ENCODE measurements at places on chromosomes 7 and 10. TPM values are rescaled to one million over a fixed set of nuclear protein-coding genes. Genes with fewer than 3 reads are reported as not detected.

GRCh38 chr7:125074141-125074540 lies 144.5 kb upstream of the POT1 start:
- no peak for DNase-seq

Gene DLX5
- not detected for total RNA-seq

DNA sequence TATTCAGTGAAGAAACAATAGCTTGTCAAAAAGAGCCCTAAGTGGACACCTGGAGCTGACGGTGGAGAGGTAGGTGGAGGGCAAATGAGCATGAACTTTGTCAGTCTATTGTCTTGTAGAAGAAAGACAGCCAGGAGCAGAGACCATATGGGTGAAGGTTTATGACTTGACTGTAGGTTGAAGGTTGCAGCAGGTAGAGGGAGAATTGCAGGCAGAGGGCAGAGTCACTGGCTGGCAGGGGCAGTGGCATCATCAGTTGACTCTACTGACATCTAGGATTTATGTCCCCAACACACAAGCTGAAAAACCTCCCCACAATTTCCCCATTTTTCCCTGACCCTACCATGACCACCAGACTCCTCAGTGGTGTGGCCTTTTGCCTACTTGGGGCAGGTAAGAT lies 243.6 kb upstream of the PRSS58 start:
- DNase-seq = no peak

- DNase-seq = no peak
Observed at GRCh38 chr7:136342251-136342650, 365.1 kb upstream of the MTPN start.

- no peak for DNase-seq
Observed at GRCh38 chr7:102991077-102991539, 78.3 kb downstream of the LRRC17 start.

DNA sequence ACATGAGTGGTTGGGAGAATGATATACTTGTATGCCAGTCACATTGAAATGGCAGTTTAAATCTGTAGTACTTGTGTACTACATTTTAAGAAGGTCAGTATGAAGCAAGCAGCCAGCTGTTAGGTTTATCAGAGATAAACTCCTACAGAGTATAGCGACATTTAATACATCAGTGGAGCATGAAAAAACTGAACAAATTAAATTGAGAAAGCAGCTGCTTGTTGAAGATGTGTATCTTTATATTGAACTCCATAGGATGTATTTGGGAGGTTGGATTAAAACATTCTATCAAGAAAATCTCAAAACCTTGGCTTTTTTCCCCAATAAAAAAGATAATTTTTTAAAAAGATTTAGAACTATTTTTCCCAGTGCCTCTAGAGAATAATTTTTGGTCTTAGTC lies 47.8 kb downstream of the PHF14 start:
- no peak for DNase-seq

GRCh38 chr7:147079083-147079482 lies 962.5 kb downstream of the CNTNAP2 start:
- no peak for DNase-seq

DNA sequence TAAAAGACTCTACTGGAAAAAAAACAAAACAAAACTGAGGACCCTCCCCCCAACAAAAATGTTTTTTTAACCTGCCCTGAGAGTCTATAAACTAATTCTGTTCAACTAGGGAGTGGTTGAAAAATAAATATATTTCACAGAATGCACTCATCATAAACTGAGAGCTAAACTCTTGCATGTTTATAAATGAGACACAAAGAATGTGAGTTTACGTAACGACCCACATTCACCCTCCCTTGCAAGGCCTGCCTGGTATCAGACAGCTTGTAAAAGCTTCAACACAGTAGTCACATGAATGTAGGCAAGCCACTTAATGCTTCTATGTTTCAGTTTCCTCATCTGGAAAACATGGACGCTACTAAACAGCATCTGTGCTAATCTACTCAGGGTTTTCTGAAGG lies 50.3 kb downstream of the JAZF1 start:
- no peak for DNase-seq

- no peak for DNase-seq
Observed at GRCh38 chr10:129900825-129901224, 63.2 kb downstream of the EBF3 start.

All from activated T-cell treated with anti-CD3 and anti-CD28 coated beads, Interleukin-2, amount 50 U/mL, for 4 hours (primary cell).